D721Med (cell line): ENCODE measurements at places on chromosomes 4 and X.

GRCh38 chr4:120765260-120765680 lies 157.3 kb downstream of the PRDM5 start:
- no peak for DNase-seq

- no peak for DNase-seq
These were observed 6.6 kb upstream of the CXXC4 start for GRCh38 chr4:104501290-104501689.

DNA sequence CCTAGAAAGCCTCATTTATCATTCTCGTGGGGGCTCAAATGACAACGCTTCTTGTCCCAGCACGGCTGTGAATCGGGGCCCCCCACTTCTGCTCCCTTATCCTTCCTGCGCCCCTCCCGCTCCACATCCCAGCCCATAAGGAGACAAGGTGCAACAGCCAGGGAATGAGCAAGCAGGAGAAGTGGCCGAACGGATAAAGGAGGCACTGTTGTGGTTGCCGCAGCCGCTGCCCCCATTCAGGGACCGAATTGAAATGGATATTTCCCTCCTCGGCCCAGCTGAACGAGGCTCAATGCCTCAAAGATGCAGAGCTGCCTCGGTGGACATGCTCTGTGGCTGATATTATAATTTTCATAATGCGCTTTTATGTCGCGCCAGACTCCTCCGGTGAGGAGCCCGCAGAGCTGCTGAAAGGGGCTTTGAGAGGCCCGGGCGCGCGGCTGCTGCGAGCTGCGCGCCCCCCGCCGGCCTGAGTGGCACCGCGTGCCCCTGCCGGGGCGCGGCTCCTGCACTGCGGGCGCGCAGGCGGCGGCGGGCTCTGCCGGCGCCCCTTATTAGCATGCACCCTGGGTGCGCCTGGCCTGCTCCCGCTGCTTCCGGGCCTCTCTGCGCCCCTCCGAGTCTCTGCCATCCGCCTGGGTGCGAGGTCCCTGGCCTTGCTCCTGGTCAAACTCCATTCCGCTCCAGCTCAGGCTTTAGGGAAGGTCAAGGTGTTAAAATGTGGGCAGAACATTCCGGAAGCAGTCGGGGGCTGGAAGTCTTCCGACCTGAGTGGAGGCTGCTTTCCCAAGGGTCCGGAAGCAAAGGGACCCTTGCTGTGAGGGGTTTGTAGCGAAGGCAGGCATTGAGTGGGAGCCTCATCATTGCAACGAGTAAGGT lies 68.2 kb upstream of the TMEM33 start:
- DNase-seq = no peak

- DNase-seq = no peak
These were observed 1.9 kb upstream of the CITED1 start for GRCh38 chrX:72307646-72308051.

GRCh38 chr4:101309925-101310324 lies 37.4 kb downstream of the PPP3CA start:
- DNase-seq = no peak

GRCh38 chr4:36304138-36304681 lies 22.8 kb downstream of the DTHD1 start:
- DNase-seq = no peak

DNA sequence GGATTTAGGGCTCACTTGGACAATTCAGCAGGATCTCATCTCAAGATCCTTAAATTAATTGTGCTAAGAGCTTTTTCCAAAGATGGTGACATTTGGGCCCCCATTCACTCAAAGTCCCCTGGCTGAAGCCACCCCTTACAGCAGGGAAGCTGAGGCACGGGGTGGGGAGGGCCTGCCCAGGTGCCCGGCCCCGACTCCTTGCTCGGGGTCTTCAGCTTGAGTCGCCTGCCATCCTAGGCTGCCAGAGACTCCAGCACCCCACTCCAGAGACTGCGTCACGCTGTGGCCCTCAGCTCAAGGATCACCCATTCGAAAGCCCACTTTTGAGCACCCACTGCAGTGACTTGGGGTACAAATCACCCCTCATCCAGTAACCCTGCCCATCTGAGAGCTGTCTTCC lies 39.2 kb upstream of the GPR78 start:
- DNase-seq = no peak

DNA sequence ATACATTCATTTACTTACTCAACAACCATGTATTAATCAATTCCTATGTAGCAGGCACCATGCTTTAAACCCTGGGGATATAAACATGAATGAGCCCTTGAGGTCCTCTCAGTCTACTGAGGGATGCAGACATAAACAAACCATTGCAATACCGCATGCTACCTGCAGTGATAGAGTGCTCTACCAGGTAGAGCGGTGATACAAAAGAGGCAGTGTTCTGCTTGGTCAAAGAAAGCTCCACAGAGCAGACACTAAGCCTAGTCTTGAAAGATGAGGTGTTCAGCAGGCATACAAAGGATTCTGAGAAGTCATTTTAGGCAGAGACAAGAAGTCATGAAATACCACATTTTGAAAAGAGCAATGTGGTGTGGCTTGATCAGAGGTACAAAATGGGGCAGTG lies 26.9 kb upstream of the AMOT start:
- DNase-seq = no peak

GRCh38 chrX:2507196-2507595 lies 6.4 kb upstream of the DHRSX start:
- no peak for DNase-seq

GRCh38 chrX:41337140-41337539 lies 3.2 kb downstream of the DDX3X start:
- DNase-seq = no peak

GRCh38 chrX:17464194-17464593 lies 89.2 kb downstream of the NHS start:
- DNase-seq = no peak

DNA sequence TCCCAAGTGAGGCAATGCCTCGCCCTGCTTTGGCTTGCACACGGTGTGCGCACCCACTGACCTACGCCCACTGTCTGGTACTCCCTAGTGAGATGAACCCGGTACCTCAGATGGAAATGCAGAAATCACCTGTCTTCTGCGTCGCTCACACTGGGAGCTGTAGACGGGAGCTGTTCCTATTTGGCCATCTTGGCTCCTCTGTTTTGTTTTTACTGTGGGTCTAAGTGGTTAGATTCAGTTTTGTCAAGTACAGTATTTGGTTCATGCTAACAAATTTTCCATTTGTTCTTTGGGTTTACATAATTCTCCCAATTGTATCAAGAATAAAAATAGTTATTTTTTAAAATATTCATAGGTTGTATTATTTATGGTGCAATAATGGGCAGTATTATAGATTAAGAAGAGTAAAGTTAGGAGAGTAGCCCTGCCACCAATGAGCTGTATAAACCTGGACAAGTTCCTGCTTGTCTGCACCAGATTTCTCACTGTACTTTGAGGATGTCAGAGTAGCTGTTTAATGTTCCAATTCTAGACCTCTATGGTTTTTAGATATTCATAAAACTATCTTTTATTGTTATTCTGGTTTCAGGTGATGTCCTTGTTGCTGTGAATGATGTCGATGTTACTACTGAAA lies 23.4 kb downstream of the INTU start:
- DNase-seq = no peak

- DNase-seq = no peak
These were observed 118.3 kb upstream of the ATOH1 start for GRCh38 chr4:93710101-93710846.
